Right renal pelvis (tissue), 4 donors: ENCODE measurements at places on chromosomes 2 and 18.

- no peak for DNase-seq
Observed at GRCh38 chr2:23673830-23674679, 252.9 kb downstream of the ATAD2B start.

- DNase-seq = no peak
Observed at GRCh38 chr2:72153924-72154323, 6.3 kb upstream of the CYP26B1 start.

GRCh38 chr18:45284851-45285250 lies 330.4 kb upstream of the SLC14A2 start:
- DNase-seq = no peak

- DNase-seq = no peak
Observed at GRCh38 chr2:216884347-216884746, 24.5 kb upstream of the TNP1 start.
